ENCODE measurements at places on chromosomes 5 and 9.
A peak's percentile ranks its signal among the peaks of the same experiment; 100 is the strongest.

GRCh38 chr9:68876681-68877080 is 137.2 kb downstream of the PRKACG start:
- no peak for DNase-seq

GRCh38 chr5:1752881-1753280 is 46.8 kb downstream of the MRPL36 start:
- DNase-seq: no peak

DNA sequence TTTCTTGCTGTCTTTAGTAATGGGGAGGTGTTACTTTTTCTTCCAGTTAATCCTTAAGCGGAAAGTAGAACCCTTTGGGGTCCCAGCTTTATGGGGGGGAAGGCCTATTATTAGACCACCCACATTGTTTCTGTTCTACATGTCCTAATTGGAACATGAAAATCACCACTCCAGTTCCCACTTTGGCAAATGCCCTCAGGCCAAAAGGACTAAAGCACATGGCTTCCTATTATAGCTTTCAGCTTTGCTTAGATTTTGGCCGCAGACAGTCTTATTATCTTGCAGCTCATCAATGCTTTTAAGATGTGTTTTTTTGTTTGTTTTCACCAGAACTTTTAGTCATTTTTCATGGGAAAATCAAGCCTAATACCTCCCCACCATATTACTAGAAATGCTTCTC is 296.8 kb upstream of the ANKH start:
- DNase-seq: no peak

DNA sequence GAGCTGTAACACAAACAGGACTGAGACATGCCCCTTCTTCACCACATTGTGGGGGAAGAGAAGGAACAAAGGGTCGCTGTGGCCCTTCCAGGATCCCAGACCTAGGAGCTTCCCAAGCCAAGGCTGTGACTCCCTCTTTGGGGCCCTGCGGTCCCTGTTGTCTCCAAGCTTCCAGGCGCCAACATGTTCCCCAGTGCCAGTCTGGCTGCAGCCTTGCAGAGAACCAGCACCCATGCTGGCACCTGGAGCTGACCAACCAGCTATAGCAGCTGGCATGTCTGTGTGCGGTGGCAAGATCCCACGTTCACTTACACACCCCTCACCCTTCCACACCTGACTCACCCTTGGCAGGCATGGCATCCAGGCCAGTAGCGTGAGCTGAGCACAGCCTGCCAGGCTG is 20.7 kb upstream of the FANCC start:
- DNase-seq: no peak

DNA sequence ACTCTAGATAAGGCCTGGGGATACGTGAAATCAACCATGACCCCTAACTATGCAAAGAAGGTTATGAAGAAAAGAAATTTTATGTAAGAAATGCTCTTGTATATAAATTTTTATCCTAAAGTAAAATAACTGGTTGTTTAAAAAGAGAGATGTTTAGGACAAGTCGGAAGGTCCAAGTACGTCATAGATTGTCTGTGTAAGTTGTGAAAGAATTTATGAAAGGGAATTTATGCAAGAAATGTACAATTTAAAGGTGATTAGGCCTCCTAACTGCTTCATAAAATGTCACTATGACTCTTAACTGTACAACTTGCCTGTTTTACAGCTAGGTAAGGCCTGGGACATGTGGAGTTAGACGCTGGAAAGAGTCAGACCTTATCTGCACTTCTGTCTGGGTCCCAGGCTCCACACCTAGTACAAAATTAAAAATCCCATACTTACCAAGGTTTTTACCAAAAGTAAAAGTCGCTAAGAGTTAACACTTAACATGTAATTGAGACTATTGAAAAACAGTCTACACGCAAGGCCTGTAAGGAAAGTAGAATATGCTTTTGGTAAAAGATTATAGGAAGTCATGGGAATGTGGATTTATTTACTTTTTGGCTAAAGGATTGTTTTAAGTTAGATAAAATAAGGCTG is 77.4 kb downstream of the KIAA0825 start:
- no peak for DNase-seq

DNA sequence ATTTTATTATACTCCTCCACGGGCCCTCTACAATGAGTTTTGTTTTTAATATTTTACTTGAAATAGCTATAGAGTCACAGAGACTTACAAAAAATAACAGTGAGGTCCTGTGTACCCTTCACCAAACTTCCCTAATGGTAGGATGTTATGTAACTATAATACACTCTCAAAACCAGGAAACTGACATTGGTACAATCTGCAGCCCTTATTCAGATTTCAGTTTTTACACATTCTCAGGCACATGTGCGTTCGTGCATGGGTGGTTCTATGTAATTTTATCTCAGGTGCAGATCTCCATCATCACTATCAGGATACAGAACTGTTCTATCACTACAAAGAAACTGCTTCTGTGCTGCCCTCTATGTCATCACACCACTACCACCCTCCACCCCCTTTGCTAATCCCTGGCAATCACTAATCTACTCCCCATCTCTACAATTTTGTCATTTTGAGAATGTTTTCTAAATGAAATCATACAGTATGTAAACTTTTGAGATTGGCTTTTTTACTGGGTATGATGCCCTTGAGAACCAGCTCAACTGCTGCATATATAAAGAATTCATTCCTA is 16.4 kb downstream of the RAB14 start:
- DNase-seq: no peak

- DNase-seq: no peak
Observed at GRCh38 chr9:109629615-109630014, 131.5 kb upstream of the PTPN3 start.

DNA sequence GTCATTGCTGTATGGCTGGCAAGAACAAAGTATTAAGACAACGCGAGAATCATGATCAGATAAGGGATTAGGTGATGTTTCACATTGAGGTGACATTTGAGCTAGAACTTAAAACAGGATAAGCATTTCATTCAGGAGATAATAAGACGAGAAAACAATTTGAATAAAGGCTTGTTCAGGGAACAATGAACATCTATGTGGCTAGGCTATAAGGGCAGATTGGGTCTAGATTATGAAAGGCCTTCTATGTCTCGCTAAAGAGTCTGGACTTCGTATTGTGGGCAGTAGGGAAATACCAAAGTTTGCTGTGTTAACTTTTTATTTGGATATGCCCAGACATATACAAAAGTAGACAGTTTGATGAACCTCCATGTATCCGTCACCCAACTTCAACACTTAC is 6.9 kb downstream of the MRPL22 start:
- no peak for DNase-seq

GRCh38 chr5:14871214-14872069 is at the start of gene ANKH:
Gene ANKH, minus strand, starts transcription at chr5:14871778. Its CDS starts 331 bp downstream, at chr5:14871447.
- DNase-seq: peak; percentile 35

GRCh38 chr9:83765376-83765775 is 52.2 kb downstream of the GKAP1 start:
- no peak for DNase-seq

DNA sequence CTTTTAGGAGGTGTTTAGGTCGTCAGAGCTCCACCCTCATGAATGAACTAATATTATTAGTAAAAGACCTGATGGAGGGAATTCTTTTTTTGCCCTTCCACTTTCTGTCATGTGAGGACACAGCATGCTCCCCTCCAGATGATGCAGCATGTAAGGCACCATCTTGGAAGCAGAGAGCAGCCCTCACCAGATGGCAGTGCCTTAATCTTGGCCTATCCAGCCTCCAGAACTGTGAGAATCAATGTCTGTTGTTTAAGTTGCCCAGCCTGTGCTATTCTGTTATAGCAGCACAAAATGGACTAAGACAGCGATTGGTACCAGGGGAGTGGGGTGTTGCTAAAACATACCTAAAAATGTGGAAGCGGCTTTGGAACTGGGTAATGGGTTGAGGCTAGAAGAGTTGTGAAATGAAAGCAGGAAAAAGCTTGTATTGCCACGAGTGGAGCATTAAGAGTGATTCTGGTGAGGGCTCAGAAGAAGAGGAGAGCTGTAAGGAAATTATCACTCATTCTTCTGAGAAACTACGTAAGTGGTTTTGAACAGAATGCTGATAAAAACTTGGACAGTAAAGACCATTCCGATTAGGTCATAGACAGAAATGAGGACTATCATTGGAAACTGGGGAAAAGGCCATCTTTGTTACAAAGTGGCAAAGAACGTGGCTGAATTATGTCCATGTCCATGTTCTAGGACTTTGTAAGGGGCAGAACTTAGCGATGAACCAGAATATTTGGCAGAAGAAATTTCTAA is 28.6 kb downstream of the PTPDC1 start:
- DNase-seq: no peak

DNA sequence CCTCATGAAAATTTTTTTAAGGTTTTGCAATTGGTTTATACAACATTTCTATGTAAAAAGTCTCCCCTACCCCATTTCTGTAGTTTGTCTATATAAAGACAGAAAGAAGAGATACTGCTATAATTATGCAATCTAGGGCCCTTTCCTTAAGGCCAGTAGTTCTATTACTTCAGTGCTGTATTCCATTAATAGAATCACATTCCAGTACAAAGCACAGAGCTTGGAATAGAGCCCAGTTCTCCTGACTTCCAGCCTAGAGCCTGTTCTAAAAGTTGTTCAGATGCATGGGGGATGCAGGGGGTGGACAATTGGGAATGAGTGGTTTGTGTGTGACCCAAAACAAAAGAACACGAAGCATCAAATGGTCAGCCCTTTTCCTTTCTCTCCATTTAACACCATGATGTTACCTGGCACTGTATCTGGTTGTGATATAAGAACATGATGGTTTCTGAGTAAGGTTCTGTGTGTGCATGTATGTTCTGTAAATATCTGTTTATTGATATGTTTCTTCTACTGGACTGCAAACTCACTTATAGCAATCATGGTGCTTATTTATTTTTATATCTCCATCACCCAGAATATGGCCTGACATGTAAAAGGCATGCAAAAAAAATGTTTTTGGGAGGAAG is 8.2 kb upstream of the GRAMD2B start:
- no peak for DNase-seq

DNA sequence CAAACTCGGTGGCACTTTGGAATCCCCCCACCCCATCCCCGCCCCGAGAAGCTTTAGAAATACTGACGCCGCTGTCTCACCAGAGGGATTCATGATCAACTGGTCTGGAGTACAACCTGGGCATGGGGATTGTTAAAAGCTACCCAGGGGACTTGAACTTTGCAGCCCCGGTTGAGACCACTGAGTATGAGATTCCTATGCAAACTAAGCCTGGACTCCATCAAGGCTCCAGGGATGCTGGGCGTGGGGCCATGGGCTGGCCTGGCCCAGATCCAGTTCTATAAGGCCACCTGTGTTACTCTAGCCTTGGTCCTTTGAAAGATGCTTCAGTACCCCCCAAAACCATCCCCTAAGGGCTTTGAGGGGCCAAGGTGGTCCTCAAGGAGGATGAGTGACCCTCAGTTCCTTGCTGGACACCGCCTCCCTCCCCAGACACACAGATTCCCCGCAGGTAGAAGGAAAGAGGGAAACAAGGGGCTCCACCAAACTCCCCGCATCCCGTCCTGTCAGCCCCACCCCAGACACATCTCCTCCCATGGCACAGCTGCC is 68.5 kb downstream of the MRPL36 start:
- DNase-seq: no peak

DNA sequence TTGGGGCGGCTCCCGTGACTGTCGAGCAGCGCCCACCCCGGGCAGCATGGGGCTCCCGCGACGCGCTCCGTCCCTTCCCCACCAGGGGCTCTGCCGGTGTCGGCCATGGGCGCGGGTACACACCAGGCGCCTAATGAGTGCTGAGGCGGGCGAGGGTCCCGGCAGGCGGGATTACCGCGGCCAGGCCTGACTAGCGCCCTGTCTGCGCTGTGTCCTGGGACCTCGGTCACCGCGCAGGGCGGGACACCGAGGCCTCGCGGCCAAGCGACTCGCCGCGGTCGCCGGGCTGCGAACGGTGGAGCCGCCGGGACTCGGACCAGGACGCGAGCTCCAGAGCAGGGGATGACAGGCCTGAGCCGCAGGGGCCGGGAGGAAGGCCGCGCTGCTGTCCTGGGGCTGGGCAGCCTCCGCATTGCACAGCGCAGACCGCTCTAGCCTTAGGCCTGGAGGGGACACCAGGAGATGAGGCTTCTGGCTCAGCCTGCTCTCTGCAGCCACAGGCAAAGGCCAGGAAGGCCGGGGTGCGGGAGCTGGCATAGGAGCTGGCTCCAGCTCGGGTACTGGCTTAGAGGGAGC is 14.1 kb downstream of the LCN10 start:
- no peak for DNase-seq

DNA sequence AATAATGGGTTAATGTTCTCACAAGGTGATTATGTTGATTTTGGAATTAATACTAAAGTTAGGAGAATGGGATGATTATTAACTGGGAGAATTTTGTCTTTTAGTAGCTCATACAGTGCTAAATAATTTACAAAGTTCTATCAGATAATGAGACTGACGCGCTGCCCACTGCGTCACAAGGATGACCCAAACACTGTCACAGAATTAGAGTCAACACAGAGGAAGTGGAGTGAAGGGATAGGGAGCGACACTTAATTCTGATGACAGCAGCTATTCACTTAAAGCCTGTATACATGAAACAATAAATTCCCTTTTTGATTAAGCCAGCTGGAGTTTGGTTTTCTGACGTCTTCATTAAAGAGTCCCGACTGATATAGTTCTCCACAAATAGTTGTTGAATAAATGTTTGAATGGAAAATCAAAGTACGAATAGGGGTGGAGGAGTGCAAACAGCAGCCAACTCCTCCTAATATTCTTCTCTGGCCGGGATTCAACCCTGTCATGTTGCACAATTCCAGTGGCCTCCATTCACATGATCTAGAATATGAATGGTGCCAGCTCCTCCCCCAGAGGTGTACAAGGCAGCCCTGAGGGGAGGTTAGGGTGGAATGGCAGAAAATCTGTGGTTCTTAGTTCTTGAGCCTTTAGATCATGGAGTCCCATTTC is 140.3 kb downstream of the PCSK1 start:
- no peak for DNase-seq

DNA sequence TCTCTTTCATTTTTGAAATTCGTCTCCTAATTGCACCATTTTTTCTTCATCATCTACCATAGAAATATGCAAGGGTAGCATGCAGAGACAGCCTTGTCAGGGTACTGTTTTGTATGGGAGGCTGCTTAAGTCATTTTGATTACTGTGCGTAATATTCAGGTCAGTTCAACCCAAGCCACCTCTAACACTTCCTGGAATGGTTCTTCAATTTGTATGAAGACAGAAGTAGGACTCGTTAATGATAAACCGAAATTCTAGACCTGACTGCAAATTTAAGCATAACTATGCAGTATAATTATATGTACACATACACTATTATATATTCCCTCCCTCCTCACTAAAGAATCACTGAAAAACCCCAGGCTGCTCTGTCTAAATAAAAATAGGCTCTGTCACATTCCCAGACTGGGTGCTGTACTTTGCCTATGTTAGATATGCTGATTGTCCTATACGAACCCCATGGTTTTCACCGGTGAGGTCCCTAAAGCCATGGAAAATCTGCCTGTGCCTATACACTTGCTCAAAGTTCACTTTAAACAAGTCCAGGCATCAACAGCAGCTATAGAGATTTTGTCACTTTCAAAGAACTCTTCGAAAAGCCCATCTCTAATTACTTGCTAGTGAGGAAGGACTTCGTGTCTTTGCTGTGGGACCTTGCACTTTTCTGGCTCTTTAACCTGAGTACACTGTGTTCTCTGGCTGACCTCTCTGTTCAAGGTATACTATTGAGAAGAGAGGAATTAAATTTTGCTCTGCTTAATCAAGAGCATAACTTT is 352.1 kb upstream of the CD180 start:
- DNase-seq: no peak

GRCh38 chr9:21770871-21771560 is 31.4 kb upstream of the MTAP start:
- no peak for DNase-seq

All from activated naive CD4-positive, alpha-beta T cell (primary cell).